ENCODE measurements at places on chromosomes 2 and 18.

DNA sequence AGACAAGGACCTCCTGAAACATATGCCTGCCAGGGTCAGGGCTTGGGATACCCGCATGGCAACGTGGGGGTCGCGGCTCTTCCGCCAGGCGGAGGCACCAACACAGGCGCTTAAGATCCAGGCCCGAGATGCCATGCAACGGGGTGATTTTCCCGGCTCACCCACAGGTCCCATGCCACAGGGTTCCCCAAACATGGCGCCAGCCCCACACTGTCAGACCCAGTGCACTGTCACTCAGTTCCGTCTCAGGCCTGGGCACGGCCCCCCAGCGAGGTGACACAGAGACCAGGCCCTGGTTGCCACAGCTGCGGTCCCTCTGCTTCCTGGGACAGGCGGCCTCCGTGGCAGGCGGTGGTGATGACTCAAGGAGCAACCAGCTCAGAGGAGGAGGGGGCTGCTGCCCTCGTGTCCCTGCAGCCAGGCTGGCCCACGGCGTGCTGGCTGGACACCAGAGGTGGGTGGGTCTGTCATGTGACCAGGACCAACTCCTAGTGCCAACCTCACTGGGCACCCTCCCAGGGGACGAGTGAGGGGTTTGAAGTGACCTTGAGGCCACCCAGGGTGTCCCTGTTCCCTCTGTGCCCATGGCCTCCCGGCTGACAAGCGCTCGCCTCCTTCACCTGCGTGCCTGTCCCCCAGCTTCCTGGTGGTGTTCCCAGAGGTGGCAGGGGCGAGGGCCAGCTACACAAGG, 4.9 kb downstream of the PDCD1 start:
- DNase-seq = no peak

GRCh38 chr2:218257390-218257981, 3.3 kb upstream of the GPBAR1 start:
- peak; percentile 59 for DNase-seq

DNA sequence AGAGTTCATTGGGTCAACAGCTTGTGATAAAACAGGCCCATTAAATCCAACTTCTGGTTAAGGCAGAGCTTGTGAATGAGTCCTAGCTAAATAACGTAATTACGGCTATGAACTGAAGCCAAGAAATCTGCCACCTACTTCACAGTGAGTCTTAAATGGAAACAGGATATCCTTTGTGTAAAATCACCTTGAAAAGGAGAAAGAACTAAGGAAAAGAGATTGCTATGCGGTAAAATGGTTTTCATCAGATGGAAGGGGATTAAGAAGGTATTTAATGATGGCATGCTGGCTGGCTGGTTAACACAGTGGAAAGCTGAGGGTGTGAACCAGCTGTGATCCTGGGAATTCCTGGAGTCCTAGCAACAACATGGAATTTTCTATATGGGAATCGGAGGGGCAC, 156.6 kb downstream of the DOK6 start:
- DNase-seq = no peak

GRCh38 chr18:7793100-7793499, 226.0 kb downstream of the PTPRM start:
- DNase-seq = no peak

DNA sequence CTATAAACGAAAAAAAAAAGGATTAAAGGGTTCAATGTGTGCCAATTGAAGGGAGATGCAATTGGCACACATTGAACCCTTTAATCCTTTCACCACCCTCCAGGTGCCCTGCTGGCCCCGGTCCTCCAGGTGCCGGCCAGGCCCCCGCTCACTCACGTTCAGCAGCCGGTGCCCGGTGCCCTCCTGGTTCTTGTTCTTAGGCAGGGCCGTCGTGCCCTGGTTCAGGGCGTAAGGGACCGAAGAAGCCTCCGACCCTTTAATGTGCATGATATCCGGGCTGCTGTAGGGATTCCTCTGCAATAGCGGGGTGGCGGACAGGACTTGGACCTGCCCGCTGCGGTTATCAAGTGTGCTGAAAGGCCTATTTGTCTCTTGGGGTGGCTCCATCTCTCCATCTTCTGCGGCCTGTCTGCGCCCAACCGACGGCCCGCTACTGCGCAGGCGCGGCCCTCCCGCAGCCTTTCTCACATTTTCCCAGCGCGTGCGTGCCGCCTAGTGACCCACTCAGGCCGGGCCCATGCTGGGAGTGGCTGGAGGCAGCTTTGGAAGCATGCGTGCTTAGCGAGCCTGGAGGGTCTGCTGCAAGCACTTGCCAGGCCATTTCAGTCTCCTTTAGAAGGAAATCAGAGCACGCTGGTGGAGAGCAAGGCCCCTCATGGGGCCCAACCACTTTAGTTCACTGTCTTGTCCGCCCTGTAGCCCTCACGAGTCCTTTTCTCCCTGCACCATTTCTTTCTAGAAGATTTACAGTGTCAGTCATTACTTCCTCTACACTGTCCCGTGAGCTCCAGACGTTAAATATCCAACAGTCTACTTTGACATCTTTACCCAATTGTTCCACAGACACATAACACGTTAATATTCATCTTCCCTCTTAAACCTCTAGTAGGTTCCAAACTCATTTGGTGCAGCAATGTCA, 24.3 kb downstream of the TMEM237 start:
- DNase-seq = peak; percentile 18

DNA sequence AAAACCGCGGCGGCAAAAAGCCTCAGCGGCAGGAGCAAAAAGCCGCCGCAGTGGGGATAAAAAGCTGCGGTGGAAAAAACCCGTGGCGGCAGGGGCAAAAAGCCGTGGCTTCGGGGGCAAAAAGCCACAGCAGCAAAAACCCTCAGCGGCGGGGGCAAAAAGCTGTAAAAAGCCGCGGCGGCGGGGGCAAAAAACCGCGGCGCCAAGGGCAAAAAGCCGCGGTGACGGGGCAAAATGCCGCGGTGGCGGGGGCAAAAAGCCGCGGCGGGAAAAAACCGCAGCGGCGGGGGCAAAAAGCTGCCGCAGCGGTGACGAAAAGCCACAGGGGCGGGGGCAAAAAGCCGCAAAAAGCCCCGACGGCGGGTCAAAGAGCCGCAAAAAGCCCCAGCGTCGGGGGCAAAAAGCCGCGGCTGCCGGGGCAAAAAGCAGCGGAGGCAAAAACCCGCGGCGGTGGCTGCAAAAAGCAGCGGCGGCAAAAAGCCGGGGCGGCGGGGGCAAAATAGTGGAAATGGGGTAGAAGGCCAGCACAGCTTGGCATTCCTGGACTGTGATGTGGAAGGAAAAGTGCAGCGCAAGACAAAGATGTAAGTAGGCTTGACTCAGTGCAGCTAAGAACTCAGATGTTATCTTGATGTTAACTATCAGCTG, 151.8 kb downstream of the ANKRD30BL start:
- DNase-seq = peak; percentile 10

DNA sequence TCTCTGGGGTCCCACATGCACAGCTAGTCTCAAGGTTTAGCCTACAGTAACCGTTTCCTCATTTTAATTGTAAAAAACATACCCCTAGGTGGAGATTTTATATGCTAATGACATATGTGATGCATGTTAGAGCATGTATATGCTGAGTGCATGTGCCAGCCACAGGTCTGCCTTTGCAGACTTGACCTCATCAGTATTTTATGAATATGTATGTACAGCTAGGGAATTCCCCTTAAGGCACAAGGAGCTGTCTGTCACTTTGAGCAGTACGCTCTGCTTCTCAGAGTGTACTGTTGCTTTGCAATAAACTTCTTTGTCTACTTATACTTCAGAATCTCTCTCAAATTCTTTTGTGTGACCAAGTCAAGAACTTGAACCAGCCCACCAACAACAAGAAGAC, 131.2 kb upstream of the ERBB4 start:
- DNase-seq = no peak

DNA sequence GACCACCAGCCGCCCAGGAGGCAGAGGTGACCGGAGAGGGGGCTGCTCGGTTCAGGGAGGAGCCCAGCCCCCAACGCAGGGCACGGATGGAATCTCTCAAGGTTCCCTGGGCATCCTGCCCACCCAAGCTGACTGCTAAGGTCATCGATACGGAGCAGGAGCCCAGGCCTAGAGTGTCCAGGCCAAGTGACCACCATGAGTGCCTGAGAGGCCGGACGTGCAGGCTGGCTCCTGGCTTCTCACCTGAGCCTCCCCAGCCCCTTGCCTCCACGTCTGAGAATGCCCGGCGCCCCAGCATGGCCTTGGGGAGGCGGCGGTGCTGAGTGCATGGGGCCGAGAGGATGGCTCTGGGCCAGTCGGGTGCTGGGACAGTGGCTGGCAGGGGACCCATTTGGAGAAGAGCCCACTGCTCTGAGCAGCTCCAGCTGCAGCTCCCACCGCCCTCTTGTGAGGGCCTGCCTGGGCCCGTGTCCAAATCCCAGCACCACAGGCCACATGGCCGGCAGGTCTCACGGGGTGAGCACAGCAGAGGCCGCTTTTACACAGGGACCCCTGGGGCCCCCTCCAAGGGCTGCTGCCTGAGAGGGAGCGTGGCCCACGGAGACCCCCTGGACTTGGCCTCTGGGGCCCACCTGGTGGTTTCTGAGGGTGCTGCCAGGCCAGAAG, 102.8 kb upstream of the CTDP1 start:
- no peak for DNase-seq

GRCh38 chr2:40457366-40457765, 5.5 kb upstream of the SLC8A1 start:
- no peak for DNase-seq

- DNase-seq = no peak
Observed at GRCh38 chr2:239721991-239722759, 303.0 kb downstream of the NDUFA10 start.

DNA sequence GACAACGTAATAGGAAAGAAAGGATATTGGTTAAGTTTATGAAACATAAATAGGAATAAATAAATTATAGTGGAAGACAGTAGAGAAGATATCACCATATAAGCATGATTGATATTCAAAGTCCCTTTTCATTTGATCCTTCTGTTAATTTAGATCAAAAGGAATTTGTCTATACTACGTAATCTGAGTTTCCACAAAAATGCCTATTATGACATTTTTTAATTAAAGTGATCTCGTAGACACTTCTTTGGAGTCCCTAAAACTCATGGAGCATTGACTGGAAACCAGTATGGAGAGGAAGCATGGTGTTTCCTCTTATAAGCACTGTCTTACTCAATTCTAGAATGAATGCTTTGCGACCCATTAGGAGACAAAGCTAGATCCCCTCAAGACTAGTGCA, 411.4 kb upstream of the SPHKAP start:
- DNase-seq = no peak

GRCh38 chr2:106057206-106057605, 136.9 kb downstream of the UXS1 start:
- DNase-seq = no peak

DNA sequence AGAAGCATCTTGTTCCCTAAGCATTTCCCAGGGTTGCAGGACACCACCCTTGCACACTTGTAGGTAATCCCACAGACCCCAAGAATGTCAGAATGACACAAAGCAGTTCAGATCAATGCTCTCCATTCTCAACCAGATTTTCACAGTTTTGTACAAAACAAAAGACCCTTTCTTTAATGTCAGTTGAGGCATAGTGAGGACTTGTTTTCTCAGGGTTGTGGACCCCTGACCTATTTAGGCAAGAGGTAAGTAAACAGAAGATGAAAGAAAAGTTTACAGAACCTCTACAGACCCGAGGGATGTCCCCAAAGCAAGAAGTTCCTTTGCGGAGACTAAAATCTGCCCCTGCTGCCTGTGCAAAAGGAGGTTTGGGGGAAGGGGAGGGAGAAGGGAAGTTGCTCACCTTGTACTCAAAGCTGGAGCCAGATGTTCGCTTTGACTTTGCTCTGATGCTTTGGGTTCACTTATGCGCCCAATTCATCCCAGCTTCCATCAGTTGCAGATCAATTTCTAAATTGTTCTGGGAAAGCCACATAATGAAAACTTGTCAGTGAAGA, 635.4 kb downstream of the EPHA4 start:
- no peak for DNase-seq

GRCh38 chr18:2881088-2881839, 34.5 kb downstream of the EMILIN2 start:
- no peak for DNase-seq

DNA sequence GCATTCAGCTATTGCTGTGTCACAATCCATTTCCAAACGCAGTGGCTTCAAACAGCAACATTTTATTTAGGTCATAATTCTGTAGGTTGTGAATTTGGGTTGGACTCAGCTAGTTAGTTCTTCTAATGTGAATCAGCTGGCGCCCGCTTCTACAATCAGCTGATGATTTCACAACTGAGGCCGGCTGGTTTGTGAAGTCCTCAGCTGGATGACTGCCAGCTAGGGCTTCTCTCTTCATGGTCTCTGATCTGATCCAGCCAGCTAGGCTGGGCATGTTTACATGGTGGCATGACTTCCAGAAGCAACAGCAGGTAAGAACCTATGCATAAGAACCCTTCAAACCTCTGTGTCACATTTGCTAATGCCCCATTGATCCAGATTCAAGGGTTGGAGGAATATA, 172.0 kb downstream of the SLC4A10 start:
- DNase-seq = no peak

DNA sequence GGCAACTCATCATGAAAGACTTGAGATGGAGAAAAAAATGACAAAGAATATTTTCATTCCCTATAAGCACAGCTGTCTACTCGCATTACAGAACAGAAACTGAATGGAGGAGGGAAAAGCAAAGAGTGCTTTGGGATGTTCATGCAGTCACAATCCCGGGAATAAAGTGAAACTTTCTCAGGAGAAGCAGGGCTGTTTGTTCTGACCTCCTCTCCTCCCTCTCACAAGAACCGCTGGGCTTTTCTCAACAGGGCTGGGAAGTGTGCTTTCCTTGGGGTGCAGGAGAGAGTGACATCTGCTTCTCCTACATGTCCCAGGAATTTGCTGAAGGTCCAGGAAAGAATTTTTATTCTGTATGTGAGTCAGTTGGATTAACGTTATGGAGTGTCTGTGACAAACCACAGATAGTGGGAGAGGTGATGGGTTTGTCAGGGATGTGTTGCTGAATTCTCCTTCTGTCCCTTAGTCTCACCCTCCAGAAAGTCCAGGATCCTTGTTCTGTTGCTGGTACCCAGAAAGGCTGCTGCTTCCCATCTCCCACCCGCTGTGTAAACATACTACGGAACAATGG, 125.6 kb downstream of the HRH4 start:
- DNase-seq = no peak

GRCh38 chr2:189543367-189543766, 37.2 kb downstream of the SLC40A1 start:
- no peak for DNase-seq

GRCh38 chr2:109353806-109354745, 225.1 kb downstream of the SH3RF3 start:
- DNase-seq = no peak

GRCh38 chr2:225494100-225494459, 94.6 kb downstream of the NYAP2 start:
- no peak for DNase-seq

DNA sequence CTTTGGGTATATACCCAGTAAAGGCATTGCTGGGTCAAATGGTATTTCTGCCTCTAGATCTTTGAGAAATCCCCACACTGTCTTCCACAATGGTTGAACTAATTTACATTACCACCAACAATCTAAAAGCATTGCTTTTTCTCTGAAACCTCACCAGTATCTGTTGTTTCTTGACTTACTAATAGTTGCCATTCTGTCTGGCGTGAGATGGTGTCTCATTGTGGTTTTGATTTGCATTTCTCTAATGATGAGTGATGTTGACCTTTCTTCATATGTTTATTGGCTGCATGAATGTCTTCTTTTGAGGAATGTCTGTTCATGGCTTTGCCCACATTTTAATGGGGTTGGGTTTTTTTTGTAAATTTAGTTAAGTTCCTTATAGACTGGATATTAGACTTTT, 382.6 kb upstream of the ZNF804A start:
- no peak for DNase-seq

All from endothelial cell (in vitro differentiated cells).